MM.1S (cell line): ENCODE measurements at places on chromosomes 11 and 22.

GRCh38 chr11:61850687-61851086 is 22.6 kb downstream of the FADS2 start:
- no peak for DNase-seq

- no peak for DNase-seq
Measured at GRCh38 chr22:36337365-36338130, 50.2 kb downstream of the MYH9 start.

GRCh38 chr22:46373921-46374662 is 38.6 kb downstream of the TRMU start:
- DNase-seq = no peak

DNA sequence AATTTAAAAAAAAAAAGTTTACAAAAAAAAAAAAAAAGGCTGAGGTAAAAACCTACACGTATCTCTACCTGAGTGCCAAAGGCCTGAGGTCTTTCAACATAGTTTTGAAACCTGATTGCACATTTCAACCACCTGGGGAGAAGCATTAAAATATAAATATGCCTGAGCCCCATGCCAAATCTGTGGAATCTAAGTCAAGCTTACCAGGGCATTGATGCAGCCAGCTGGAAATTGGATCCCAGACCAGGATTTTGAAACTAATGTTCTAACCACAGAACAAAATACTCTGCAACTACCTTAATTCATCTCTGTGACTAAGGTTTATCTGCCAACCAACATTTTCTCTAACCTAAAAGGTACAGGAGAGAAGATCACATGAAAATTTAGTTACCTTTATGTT is 38.8 kb upstream of the CHRNA10 start:
- no peak for DNase-seq

DNA sequence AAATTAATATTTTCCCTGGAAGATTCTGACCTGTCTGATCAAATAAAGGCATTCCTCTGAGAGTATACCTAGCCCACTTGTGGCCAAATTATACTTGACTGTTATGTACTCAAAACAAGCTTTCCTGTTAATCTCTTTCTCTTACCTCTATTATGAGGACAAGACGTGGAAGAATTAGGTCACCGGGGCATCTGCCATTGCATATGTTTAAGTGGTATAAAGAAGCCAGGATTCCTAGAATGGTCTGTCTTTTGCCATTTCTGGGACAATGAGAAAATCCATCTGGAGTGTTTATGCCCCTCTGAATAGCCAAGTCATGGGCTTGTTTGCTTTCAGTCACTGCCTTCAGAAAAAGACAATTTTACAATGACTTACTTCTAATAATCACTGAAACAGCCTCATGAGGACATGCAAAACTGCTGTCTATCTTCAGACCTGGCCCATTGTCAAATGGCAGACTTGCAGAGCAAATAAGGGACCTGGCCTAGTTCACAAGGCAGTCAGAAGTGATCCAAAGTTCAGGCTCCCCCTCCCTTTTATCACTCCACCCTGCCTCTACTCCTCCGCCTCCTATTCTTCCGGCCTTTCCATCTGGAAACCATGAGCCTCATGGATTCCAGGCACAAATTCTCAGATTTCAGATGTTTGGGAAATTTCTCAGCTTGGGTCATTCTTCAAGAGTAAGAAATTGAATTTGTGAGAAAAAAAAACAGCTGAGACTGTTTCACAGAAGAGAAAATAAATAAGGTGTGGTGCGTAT is 128.1 kb upstream of the LDLRAD3 start:
- no peak for DNase-seq

- peak; percentile 21 for DNase-seq
Measured at GRCh38 chr22:36211237-36211861, 9.7 kb upstream of the APOL4 start.

GRCh38 chr22:24117942-24118341 is 63.3 kb upstream of the SUSD2 start:
- DNase-seq = no peak

DNA sequence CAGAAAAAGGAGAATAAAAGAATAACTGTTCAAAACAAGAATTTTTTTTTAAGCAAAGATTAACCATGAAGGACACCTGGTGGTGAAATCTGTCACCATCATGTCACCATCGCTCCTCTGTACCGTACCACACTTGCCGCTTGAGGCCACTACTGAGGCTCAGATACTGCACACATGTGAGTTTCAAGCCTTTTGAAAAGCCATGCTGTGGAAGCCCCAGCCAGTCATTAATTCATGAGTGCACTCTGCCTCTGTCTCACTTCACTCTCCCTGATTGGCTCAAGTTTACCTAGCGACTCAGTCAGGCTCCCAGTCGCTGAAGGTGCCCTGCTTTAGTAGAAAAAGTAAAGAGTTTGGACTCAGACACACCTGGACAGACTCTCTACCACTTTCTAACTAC is 6.6 kb upstream of the MS4A12 start:
- peak; percentile 90 for DNase-seq

GRCh38 chr22:42294034-42294985 is 23.9 kb upstream of the TCF20 start:
- DNase-seq = no peak

DNA sequence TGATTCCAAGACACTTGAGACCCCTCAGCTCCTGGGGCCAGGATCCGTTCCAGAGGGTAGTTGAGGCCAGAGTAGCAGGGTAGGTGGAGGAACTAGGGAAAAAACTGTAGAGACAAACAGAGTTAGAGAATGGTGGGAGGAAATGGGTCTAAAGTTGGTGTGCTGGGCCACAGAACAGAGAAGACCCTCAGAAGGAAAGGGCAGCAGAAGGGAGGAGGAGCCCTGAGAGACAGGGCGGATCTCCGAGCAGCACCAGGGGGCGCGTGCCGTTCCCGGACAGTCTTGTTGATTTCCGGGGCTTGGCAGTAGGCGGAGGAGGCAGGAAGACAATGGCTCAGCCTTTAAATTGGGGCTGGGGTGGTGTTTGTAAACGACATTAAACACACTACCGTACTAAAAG is 2.4 kb upstream of the CECR2 start:
- no peak for DNase-seq

GRCh38 chr11:111922803-111923202 is 4.1 kb downstream of the C11orf52 start:
- DNase-seq = no peak

DNA sequence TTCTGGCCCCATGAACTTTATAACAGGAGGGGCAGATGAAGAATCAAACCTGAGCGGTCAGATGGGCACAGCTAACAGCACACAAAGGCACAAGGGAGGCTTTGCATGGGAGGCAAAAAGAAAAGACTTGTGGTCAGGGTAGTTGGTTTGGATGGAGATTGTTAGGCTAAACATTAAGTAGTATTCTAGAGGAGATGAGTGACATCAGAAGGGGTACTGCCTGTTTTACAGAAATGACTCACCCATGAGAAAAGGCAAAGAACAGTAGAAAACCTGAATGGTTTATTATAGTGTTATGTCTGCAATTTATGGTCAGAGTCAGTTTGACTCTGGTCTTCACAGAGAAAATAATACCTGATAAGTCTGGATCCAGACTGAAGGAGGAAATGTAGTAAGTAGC is 129.8 kb upstream of the KIRREL3 start:
- no peak for DNase-seq

GRCh38 chr11:66860449-66860831 is 3.6 kb downstream of the LRFN4 start:
- no peak for DNase-seq

GRCh38 chr11:121540627-121541026 is 87.9 kb upstream of the SORL1-AS1 start:
- DNase-seq = no peak

DNA sequence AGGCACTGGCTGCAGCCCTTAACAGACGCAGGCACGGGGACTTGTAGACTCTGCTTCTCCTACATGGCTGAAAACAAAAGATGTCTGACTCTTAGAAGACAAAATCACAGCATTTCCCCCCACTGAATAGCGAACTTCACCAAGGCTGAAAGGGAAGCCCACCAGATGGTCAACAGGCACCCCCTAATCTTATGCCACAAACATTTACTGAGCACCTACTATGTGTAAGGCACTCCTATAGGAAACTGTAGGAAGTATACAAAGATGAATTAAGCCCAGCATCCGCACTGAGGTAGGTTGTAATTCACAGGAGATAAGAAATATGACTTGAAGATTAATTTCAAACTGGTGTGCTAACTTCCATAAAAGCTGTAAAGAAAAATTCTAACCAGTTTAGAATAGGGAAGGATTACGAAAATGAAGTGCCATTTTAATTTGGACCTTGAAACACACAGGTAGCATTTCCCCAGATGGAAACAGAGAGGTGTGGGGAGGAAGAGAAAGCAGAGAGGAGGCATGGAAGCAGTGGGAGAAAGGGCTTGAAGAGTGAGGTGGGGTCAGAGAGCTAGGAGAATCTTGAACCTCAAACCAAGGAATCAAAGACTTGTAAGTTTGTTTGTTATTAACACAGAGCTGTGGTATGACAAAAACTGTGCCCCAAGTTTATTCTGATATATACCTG is 38.1 kb downstream of the NUMA1 start:
- DNase-seq = no peak

GRCh38 chr11:20362481-20362880 is 1.0 kb upstream of the HTATIP2 start:
- no peak for DNase-seq

GRCh38 chr11:76293189-76293631 is 86.9 kb upstream of the WNT11 start:
- DNase-seq = no peak

GRCh38 chr22:43227239-43227630 is 40.3 kb upstream of the TTLL12 start:
- DNase-seq = no peak

DNA sequence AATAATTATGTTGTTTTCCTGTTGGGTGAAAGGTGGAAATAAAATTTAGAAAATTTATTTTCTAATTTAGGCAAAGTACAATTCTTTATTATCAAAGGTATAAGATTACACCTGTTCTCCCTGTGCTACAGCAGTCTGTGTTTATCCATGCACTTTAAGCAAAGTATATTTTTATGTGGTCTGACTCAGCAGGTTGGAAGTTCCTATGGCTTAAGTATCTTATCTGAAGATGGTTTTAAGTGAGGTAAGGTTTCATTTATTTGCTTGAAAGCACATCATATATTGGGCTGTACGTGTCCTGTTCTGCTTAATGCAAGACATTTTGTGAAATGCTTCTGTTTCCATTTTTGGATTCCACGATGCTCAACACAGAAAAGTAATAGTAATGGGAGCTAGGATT is 14.6 kb downstream of the PPME1 start:
- DNase-seq = no peak

DNA sequence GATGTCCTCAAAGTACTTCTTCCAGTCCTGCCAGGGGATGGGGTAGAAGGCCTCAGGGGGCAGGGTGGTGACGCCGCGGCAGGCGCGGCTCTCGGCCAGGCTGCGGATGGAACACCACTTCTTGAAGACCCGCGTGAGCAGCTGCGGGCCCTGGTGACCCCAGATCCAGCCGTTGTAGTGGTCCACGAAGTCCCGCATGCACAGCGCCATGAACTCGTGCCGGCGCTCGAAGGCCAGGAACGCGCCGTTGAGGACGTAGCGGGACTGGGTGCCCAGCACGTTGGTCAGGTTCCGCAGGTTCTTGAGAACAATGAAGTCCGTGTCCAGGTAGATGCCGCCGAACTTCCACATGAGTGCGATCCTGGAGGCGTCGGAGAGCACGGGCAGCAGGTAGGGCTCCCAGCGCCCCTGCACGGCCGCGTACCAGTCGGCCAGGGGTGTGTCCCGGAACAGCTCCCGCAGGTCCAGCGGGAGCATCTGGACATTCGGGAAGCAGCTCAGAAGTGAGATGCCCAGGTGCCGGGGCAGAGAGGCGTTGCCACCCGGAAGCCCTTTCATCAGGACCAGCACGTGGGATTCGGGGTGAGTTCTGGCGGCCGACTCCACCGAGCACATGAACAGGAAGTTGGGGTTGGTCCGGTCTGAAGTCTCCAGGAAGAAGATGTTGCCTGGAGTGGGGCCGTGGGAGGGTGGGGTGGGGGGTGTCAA is 27.5 kb downstream of the A4GALT start:
- DNase-seq = no peak

- DNase-seq = no peak
Measured at GRCh38 chr11:134170919-134171281, 52.9 kb downstream of the NCAPD3 start.

DNA sequence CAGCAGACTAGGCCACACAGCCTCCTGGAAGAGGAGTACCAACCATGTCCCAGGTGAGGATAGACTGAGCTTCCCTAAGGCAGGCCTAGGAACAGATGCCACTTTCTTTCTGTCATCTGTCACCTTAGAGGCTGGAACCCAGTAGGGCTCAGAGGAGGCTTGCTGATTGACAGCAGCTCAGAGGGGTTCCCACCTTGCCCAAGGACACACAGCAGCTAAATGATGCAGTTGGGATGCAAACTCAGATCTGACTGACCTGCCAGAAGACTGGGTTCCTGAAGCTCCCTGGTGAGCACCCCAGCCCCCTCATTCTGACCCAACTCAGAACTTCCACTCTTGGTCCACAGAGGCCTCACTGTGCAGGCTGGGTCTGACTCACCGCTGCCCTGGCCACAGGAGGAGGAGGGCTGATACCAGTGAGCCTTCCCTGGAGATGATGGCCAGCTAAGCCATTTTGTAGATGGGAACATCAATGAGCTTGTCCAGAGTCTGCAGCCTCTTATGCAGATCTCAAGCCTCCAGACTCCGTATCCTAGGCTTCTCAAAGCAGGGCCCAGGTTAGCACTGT is 14.0 kb downstream of the CAPN5 start:
- no peak for DNase-seq

GRCh38 chr11:11313426-11313825 is 39.6 kb downstream of the CSNK2A3 start:
- no peak for DNase-seq

GRCh38 chr11:57499983-57500461 is 15.5 kb downstream of the SLC43A1 start:
- DNase-seq = no peak

- DNase-seq = no peak
Measured at GRCh38 chr22:33325232-33326004, 267.2 kb upstream of the SYN3 start.

- DNase-seq = no peak
Measured at GRCh38 chr11:113701491-113701890, 4.6 kb downstream of the TMPRSS5 start.

DNA sequence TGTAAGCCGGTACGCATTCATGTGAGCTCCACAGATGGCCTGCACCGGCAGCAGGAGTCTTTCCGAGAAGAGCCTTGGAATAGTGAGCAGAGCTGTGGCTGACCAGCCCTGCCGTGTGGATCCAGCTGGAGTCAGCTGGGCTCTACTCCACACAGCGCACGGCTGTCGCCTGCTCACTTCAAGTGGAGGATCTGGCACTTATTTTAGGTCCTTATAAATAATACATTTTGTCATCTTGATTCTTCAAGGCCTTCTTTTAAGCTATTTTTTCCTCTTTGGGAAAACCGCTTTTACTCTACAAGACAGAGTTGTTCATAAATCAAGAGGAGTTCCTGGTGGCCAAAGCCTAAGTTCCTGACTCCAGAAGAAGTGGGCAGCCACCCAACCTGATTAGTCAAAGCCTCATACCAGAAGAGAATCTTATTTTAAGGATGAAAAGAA is 93.8 kb downstream of the KCNC1 start:
- DNase-seq = no peak
